ENCODE measurements at places on chromosomes 3 and 15. TPM values are rescaled to one million over a fixed set of nuclear protein-coding genes. Genes with fewer than 3 reads are reported as not detected.
A peak's percentile ranks its signal among the peaks of the same experiment; 100 is the strongest.

DNA sequence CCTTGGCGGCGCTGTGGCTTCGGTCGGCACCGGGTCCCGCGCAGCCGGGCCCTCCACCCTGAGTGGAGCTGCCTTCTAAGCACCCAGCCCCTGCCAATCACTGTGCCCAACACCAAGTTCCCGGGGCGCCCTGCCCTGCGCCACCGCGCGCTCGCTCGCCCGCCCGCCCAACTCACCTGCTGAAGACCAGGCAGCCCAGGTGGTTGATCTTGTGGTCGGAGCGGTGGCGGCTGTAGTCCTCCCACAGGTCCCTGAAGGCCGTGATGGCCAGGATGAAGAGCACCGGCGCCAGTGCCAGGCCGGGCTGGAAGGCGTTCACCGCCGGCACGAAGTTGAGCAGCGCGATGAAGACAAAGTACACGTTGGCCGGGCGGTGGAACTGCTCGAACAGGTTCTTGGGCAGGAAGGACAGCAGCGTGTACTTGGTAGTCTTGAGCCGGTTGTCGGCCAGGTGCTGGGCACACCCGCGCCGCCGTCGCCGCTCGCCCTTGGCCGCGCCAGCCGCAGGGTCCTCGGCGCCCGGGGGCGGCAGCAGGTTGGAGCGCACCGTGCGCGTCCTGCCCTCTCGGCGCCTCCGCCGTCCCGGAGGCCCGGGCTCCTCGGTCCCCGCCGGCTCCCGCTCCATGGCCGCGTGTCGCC lies 536 bp downstream of the ATP10A start:
- H3K27me3 ChIP-seq: peaks cover 26% of the 10 kb centered on the region
- H3K27ac ChIP-seq: no peak overlapping the region
- no peaks in the 10 kb centered on the region for H3K4me1 ChIP-seq
- peak overlapping the region; percentile 21 for H3K4me3 ChIP-seq
- no peaks in the 10 kb centered on the region for H3K36me3 ChIP-seq

Gene ZNF620
- polyA plus RNA-seq: 7.9 TPM

DNA sequence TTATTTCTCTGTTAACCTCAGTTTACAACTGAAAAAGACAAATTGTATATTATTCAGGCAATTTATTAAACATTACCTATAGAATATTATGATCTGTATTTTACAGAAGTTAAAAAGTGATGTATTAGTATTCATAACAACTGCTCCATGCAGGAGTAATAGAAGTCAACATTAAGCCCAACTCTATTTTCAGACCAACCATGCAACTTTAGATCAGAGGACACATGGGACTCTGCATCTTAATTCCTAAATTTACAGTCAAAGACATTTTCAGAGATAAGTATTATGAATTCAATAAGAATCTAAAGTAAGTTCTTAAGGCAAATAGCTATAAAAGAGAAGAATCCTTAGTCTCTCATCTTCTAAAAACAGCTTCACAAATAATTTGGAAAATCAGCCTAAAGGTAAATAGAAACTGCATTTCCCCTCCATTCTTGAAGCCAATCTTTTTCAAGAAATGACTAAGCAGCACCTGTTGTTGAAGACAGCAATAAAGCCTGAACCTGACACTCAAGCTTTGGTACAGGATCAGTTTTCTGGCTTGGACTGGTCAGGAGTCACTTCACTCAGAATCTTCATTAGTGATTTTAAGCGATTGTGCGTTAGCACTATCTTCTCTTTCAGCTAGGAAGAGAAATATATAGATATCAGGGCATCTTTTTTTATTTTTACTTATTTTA lies 23.0 kb downstream of the OIP5 start:
- H3K36me3 ChIP-seq: peaks cover 6% of the 10 kb centered on the region
- no peaks in the 10 kb centered on the region for H3K4me1 ChIP-seq
- H3K27me3 ChIP-seq: no peaks in the 10 kb centered on the region

Gene CHST13
- 57.2 TPM for polyA plus RNA-seq

Gene NANOGP8
- polyA plus RNA-seq: 0.30 TPM
